ENCODE measurements at places on chromosomes 12 and 14.

- no peak for DNase-seq
Observed at GRCh38 chr14:30348445-30348844, 210.5 kb upstream of the G2E3 start.

- no peak for DNase-seq
Observed at GRCh38 chr12:105443802-105444652, 113.5 kb downstream of the C12orf75 start.

DNA sequence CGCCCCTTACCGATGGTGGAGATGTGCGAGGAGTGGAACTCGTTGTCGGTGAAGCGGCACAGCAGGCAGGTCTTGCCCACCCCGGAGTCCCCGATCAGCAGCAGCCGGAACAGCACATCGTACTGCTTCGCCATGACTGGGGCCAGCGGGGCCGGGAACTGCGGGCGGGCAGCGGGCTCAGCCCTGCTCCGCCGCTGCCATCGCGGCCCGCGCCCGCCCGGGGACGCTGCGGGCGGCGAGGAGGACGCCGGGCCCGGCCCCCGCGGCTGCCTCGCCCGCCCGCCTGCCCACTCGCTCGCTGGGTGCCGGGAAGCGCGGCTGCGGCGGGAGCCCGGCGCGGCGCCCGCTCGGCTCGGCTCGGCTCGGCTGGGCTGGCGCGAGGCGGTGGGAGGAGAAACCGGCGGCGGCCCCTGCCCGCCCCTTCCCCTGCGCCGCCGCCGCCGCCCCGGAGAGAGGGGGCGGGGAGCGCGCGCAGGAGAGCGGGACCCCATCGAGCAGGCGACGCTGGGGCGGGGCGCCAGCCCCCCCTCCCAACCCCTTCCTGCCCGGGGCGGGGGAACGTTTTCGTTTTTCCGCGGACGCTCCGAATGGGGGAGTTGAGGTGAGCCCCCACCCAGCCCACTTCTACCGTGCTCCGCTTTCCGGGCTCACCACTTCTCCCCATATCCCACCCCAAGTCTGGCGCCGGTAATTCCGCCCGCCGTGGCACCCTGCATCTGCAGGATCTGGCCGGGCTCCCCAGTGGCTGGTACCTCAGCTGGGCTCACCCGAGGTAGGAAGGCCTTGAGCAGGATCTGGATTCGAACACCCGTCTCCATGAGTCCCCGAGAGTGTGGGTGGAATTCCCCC lies at the start of gene RAB15:
RAB15 (minus strand) TSS at position 394 of the 849 bp plus-strand sequence; CDS start at position 134, 260 bp downstream.
- peak; percentile 48 for DNase-seq

DNA sequence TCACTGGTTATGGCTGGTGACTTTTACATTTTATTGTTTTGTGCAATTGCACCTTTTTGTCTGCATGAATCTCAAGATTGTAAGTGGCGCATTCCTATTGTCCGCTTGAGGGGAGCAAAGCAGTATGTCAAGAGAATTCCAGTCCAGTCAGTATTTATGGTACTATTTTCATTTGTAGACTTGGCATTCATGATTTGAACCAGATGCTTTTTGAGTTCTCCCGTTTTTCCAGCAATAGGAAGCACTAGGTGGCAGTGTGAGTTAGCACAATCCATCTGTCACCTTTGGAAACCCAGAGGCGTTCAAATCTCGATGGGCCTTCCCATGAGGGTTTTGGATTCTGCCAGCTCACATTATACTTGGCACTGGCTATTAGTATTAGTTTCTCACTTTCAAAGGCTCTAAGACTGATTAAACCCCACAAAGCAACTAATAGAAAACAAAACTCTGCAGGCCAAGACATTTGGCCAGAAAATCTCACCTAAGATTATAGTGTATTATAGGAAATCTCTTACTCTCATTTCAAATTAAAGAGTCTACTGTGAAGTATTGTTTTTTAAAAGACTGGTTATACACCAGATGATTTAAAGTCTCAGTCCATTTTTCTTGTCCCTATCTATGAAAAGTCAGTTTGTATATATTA lies 2.2 kb downstream of the DACT1 start:
- DNase-seq, result no peak

GRCh38 chr12:87923361-87923760 lies 105.8 kb downstream of the C12orf50 start:
- no peak for DNase-seq

GRCh38 chr14:67577181-67577808 lies 22.8 kb downstream of the PIGH start:
- no peak for DNase-seq
